ENCODE measurements at places on chromosomes 16 and 17.

DNA sequence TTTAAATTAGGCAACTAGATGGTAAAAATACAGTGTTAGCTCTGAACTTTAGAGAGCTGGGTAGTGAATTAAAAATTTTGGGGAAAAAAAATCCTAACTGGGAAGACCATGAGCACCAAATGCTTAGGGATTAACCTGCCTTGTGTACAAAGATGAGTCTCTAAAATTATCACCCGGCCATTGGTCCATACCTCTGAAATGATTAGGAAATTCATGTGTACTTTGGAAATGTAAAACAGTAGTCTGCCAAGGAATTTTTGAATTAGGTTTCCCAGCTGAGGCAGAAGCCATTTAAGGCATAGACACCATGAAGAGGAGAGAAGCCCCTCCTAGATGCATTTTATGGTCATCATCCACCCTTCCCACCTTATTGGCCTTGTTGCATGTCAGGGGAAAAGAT lies 670.5 kb upstream of the SALL1 start:
- no peak for DNase-seq

GRCh38 chr17:82287868-82288801 lies 14.6 kb upstream of the CSNK1D start:
- DNase-seq: no peak

GRCh38 chr17:20123209-20123608 lies 114.0 kb downstream of the SPECC1 start:
- no peak for DNase-seq

DNA sequence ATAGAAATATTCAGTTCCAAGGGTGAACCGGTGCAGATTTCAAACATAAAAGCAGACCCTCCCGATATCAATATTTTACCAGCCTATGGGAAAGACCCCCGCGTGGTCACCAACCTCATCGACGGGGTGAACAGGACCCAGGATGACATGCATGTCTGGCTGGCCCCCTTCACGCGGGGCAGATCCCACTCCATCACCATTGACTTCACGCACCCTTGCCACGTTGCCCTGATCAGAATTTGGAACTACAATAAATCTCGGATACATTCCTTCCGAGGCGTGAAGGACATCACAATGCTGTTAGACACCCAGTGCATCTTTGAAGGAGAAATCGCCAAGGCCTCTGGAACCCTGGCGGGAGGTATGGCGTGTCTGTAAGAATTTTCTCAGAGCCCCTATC lies 200.0 kb downstream of the KATNIP start:
- no peak for DNase-seq

- DNase-seq: no peak
Measured at GRCh38 chr17:77127735-77128361, 12.9 kb upstream of the SEC14L1 start.

GRCh38 chr16:72788269-72788809 lies 259.6 kb downstream of the ZFHX3 start:
- no peak for DNase-seq

DNA sequence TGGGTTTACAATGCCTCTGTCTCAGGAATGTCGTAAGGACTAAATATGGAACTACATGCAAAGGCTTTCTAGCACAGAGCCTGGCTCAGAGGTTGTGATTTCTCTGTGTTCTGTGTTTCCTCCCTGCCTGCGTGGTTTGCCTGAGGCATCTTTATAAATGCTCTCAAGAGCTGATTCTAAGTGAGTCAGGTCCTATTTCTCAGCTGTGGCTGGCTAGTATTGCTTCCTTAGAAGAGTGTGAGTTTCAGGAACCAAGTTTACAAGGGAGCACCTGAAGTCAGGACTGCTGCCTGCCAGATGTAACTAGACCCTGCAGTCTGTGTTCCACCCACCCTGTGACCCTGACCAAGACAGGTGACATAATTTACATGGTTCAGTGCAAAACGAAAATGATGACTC lies 8.0 kb upstream of the CCL1 start:
- DNase-seq: no peak

- DNase-seq: no peak
Measured at GRCh38 chr16:57473176-57473840, 10.8 kb downstream of the POLR2C start.

- no peak for DNase-seq
Measured at GRCh38 chr17:51948128-51948527, 210.4 kb downstream of the CA10 start.

DNA sequence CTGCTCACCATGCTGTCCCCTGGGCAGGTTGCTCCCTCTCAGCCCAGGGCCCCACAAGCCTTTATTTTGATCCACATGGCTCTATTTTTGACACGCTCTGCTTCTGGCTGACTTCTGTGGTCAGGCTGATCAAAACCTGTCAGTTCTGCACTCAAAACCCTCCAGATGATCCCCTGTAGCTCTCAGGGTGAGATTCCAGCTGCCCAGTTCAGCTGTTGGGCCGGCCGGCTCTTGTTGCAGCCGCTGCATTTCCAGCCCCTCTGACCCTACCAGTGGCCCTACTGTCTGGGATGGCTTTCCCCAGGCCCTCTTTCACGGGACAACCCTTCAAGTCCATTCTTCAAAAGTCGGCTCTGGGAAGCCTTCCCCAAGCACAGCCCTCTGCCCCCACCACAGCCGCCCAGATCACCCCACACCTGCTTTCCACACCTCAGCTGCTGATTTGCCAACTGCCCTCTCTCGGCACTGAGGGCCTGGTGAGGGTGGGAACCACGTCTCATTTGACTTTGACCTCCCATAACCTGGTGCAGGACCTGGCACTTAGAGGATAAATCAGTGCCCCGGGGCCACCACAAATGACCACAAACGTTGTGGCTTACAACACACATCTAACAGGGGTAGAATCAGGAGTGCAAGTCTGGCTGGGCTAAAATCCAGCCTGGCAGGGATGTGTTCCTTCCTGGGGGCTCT lies 16.3 kb upstream of the CACNG4 start:
- DNase-seq: no peak

DNA sequence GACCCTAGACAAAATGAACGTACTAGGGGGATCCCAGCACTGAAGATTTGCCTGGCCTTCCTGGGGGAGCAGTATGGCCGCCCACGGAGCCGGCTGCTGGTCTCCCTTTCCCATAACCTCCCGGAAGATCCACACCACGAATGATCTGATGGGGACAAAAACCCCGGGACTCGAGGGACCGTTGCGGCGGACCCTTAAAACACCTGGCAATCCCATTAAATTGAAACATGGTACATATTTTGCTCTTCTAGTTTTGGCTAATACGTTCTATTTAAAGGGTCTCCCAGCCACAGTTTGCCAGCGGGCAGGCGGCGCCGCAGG lies 45.2 kb upstream of the LCMT1 start:
- no peak for DNase-seq

GRCh38 chr17:61837175-61838051 lies 25.9 kb downstream of the BRIP1 start:
- peak; percentile 68 for DNase-seq

GRCh38 chr17:63430223-63430622 lies 15.9 kb downstream of the CYB561 start:
- DNase-seq: no peak

DNA sequence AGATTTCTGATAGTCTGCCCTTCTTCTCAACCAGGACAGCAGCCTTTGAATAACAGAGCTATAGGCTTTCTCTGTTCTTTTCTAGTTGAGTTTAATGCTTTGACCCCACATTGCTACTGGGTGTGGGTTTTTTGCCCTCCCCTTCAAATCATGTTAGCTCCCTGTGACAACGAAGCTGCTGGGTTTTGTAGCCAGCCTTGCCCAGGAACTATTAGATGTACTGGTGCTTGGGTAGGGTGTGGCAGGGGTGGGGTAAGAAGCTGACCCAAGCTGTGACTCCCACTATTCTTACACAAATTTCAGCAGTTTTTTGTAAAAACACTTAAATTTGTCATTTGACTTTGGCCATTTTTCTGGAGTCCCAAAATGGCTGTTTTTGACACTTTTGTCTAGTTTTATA lies 69.7 kb downstream of the NLK start:
- DNase-seq: no peak

DNA sequence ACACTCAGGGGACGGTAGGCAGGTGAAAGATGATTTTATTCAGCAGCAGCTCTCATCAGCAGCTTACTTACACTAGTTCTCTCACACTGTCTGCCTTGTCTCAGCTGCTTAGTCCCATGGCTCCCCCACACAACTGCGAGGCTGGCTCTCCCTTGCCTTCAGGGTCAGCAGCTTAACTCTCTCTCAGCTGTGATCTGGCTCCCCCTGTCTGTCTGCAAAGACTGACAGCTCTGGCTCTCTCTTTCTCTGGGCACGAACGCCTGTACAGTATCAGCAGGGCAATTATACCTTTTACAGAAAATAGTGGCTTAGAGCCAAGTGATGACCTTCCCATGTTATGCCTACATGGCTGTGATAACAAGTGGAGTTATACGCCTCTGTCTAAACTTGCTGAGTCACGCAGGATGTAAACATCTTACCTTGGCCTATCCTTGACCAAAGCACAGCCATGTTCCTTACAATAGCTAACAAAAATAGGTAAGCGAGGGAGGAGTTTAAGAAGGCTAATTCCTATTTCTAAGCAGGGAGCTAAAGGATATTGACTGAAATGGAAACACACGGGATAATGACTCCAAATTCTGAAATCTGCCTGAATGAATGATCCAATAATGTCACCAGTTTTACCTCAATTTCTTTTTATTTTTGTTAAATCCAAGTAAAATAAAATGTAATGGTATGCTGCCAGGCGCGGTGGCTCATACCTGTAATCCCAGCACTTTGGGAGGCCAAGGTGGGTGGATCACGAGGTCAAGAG lies 1.1 kb upstream of the NDUFAB1 start:
- DNase-seq: peak; percentile 57

GRCh38 chr17:76830987-76831715 lies 37.1 kb upstream of the MGAT5B start:
- DNase-seq: no peak

GRCh38 chr17:44004761-44005526 lies 522 bp downstream of the NAGS start:
- DNase-seq: peak; percentile 39

DNA sequence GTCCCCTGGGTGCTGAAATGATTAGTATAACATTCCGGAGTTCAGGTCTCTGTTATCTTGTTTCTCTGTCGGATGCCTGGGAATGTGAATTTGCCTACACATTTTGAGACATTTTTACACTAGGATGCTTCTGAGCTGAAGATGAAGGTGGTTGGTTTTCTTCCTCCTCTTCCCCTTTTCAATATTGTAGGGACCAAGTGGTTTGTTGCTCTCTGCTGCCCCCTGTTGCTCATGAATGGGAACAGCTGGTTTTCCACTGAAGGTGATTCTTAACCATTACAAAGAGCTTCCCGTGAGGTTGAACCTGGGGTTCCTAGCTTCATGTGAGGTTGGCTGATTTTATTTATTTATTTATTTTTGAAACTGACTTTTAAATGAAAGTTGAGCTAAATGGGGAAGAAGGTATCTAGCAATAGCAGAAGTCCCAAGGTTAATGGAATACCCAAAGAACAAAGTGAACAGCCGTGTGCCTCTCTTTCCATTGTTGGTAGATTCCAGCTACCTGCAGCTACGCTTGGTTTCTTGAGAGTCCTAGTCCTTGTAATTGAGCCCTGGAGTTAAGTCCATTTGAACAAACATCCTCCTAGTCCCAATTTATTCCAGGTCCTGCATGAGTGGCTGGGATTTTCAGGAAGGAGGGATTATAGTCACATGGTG lies 983.9 kb upstream of the EEF2KMT start:
- peak; percentile 61 for DNase-seq

DNA sequence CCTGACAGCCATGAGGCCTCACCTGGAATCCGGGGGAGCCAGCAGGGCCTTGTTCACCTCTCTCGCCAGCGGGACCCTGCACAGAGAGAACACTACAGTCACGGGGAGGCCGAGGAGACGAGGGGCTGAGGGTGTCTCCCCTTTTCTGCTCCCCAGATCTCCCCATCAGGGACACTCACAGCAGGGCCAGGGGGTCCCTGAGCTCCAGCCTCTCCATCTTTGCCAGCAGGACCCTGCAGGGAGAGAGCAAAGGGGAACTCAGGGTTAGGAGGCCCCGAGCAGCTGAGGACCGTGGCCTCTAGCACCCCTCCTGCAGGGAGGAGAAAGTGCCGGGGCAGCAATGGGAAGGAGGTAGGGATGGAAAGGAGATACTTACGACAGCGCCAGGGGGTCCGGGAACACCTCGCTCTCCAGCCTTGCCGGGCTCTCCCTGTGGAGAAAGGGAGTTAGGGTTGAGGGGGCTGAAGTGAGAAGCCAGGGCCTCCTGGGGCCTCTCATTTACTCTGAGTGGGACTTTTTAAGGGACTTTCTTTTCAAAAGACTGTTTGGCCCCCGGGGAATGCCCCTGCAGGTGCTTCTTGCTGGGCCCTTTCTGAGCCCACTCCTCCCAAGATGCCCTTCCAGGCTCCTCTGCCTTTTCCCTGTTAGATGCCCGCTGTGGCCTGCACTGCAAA lies 8.7 kb downstream of the COL1A1 start:
- DNase-seq: no peak

Measured in glutamatergic neuron (in vitro differentiated cells).